ENCODE measurements at places on chromosomes 7 and 10.

DNA sequence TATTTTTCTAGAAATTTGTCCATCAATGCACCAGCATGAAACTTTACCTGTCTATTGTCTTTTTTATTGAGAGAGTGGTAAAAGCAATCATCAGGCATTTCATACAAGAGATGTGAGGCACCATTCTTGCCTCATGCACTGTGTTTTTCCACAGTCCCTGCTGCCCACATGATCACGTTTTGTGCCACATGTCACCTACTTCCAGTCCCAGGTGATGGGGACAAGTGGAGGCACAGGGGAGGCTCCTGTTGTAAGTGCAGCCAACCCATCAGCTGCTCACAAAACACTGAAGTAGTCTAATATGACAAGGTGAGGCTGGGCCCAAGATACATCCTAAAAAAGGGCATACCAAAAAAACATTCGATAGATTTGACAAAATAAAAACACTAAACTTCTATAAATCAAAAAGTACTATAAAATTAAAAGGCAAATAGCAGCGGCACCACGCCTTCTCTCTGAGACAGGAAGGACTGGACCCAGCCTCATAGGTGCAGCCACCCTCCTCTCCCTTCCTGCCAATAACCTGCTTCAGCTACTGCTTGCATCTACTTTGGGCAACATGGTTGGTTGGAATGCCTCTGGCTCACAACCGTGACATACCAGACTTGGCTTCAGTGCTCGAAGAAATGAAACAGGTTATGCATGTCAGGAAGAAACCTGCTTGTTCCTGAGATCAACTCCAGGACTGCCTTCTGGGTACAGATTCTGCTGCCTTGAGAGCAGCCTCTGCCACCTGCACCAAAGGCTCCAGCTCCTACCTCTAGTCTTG lies 2.3 kb downstream of the ZC3HAV1L start:
- no peak for DNase-seq

DNA sequence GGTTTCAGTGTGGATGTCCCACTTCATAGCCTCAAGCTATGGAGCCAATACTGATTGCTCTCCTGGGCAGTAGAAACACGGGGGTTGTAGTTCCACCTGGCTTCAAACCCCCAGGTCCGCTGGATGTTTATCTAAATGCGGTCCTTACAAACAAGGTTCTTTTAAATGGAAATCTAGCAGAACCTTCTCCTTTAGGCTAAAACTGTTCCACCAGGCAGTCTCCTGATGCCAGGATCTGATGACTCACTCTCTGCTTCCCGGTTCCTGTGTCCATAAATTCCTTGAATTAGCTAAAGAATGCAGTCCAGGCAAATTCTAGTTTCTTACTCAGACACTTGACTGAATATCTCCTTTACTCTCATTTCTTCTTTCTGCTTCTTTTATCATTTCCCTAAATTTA lies 108.4 kb upstream of the FAM3C start:
- peak; percentile 62 for DNase-seq

DNA sequence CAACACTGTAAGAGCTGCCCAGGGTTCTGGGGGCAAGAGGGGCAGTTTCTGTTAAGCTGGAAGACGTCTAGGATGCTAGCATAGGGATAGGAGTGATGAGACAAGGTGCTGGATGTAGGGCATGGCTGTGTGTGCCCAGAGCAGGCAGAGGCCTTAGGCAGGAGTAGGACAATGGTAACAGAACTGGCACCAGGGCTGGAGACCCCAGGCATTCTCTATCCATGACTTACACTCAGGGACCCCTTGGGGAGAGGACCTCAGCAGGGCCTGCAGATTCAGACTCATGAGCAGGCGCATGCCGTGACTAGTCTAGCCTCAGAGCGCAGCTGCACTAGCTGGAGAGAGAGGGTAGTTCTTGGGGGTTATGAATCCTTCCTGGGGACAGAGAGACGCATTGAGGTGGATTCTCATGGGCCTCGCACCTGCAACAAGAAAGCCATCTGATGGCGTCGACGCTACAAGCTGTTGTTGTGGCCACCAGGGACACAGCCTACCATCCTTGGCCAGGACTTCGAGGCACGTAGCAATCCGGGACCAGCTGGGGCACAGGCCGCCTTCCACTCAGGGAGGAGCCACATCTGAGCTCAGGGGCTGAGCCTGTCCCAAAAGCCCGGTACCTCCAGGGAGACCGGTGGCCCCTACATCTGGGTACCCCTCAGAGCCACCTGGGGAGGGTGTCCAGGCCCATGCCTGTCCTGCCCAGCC lies 474.1 kb downstream of the PTPRN2 start:
- no peak for DNase-seq

DNA sequence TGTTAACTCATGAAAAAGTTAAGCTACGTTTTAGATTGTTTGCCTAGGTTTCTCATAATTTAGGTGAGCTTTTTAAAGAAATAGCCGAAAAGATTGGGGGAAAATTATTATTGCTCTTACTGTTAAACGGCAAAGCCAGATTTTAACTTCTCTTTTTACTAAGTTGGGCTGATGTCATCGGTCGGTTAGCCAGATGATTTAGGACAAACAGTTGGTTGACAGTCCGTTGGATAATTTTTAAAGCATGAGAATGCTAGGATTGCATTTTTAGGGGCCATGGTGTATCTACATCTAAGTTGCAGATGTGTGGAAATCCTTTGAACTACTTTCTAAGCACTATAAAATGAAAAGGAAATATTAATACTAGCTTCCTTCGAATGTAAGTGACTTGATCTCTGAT lies 280.9 kb upstream of the AKR1E2 start:
- DNase-seq = no peak

DNA sequence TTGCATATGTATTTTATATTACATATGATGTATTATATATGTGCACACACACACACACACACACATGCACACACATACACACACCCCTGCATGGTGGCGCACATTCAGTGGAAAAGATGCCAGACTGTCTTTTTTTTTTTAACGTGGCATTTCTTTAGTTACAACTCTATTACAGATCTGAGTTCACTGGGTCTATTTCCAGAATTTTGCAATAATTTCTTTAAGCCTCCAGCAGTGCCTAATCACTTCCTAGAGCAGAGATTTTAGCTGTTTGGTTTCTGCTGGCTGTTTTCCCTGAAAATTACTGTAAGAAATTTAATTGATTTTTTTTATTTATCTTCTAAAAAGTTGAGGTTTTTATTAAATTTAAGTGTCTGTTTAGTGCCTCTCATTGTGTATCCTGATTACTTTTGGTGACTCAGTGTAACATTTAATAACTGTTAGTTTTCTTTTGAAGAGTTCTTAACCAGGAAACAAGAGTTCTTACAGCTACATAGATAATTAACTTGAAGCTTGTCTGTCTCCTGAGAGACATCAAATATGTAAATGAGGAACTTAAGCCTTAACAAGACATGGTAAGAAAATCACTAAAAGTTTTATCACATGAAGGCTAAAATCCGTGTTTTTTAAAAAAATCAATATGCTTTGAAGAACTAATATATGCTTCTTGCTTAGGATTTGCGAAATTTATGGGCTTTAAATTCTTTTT lies 232.0 kb downstream of the MDFIC start:
- no peak for DNase-seq

DNA sequence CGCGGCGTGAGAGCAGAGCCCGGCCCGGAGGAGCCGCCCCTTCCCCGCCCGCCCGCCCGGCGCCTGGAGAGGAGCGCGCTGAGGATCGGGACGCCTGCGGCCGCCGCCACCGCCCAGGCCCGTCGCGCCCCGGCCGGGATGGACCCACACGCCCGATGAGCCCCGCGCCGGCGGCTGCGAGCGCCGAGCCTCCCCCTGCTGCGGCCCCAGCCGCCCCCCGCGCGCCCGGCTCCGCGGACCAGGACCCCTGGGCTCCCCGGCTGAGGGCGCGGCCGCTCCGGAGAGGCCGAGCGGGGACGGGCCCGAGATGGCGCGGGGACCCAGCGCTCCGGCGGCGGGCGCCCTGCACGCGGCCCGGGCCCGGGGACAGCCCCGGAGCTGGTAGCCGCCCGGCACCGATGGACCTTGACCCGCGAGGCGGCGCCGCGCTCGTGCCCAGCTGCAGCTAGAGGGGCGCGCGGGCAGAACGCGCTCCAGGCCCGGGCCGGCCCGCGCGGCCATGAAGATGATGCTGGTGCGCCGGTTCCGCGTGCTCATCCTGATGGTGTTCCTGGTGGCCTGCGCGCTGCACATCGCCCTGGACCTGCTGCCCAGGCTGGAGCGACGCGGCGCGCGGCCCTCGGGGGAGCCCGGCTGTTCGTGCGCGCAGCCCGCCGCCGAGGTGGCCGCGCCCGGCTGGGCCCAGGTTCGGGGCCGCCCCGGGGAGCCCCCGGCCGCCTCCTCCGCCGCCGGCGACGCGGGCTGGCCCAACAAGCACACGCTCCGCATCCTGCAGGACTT lies 520 bp downstream of the FAM20C start:
- DNase-seq = peak; percentile 58

DNA sequence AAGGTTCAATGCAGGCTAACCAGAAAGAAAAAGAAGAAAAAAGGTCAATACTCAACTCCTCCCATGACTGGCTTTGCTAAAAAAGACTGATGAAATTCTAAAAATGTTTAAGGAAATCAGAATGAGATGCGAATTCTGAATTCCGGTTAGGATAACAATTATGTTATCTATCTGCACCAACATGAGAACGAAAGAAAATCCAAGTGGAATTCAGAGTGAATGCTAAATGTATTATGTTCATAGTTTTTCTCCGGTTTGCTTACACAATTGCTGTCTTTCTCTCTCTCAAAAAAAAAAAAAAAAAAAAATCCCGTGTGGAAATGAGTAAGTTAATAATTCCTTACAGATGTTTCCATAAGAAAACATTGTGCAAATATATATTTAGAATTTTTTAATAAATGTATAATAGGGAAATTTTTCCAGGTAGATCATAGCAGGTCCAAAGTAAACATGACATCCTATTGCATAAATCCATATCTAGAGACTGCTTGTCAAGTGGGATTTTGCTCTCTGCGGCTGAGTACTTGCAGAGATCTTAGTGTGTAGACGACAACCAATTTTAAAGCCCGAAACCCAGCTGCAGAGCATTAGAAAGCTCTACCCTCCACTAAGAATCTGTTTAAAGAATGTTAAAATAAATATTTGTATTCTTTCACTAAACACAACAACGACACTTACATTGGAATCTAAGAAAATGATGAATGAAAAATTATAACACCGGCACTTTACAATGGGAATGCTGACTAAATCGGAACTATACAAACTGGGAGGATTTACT lies 104.0 kb downstream of the JAZF1 start:
- DNase-seq = no peak

Measured in AG08396 (cell line).